ENCODE measurements at places on chromosomes 7 and 10. TPM values are rescaled to one million over a fixed set of nuclear protein-coding genes. Genes with fewer than 3 reads are reported as not detected.

The LYZL1 gene
- total RNA-seq = not detected

The BAIAP2L1 gene
- total RNA-seq = 4.9 TPM

GRCh38 chr7:18890885-18891621, 226.4 kb downstream of the TWIST1 start:
- no peak for DNase-seq

- DNase-seq = no peak
Measured at GRCh38 chr7:83693256-83693655, 44.3 kb upstream of the SEMA3E start.

The UPK3B gene
- 23.6 TPM for total RNA-seq

GRCh38 chr10:66804962-66805361, 120.9 kb upstream of the LRRTM3 start:
- DNase-seq = no peak

- DNase-seq = no peak
Measured at GRCh38 chr7:51315393-51316261, 982 bp downstream of the COBL start.

GRCh38 chr10:14554091-14554490, 220.6 kb downstream of the FAM107B start:
- no peak for DNase-seq

The ZC3HAV1L gene
- 37.4 TPM for total RNA-seq

The CEP55 gene
- total RNA-seq = 23.6 TPM

- DNase-seq = no peak
Measured at GRCh38 chr7:101956130-101956529, 138.7 kb downstream of the CUX1 start.

GRCh38 chr10:12476656-12477055, 127.3 kb downstream of the CAMK1D start:
- no peak for DNase-seq

- no peak for DNase-seq
Measured at GRCh38 chr10:43176271-43176670, 38.0 kb downstream of the CSGALNACT2 start.

DNA sequence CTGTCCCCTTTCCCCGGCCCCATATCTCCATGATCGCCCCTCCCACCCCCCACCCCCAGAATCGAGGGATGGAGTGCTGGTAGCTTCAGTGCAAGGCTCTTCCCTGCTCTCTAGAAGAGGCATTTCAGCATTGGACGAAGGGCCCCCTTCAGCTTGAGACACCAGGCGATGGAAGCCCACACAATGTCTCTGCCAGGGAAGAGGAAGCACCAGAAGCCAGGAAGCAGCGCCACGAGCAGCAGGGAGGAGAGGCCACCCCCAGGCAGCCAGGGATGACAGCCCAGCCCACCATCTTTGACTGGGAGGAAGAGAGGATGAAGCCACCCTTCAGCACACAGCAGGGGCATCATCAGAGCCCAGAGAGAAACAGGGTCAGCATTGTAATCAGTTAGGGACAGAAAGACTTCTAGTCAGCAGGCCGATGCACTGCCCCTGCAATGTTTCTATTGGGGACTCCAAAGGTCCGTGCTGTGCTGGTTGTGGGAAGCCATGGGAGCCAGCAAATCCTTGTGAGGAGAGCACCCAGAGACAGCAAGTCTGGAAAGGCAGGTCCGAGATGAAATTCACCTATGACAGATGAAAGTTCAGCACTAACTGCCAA, 15.7 kb downstream of the TMEM72 start:
- no peak for DNase-seq

The PKD2L1 gene
- not detected for total RNA-seq

The UMAD1 gene
- 14.6 TPM for total RNA-seq

The INPP5A gene
- total RNA-seq = 61.0 TPM

GRCh38 chr10:30415593-30415992, 18.4 kb upstream of the MAP3K8 start:
- DNase-seq = no peak

The PTPN12 gene
- total RNA-seq = 136 TPM

The PARP12 gene
- 33.0 TPM for total RNA-seq

DNA sequence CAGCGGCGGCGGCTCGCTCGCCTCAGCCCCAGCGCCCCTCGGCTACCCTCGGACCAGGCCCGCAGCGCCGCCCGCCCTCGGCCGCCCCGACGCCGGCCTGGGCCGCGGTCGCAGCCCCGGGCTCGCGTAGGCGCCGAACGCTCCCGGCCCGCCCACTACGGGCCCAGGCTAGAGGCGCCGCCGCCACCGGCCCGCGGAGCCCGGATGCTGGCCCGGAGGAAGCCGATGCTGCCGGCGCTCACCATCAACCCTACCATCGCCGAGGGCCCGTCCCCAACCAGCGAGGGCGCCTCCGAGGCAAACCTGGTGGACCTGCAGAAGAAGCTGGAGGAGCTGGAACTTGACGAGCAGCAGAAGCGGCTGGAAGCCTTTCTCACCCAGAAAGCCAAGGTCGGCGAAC, 18.2 kb upstream of the TSPAN33 start:
- DNase-seq = no peak

DNA sequence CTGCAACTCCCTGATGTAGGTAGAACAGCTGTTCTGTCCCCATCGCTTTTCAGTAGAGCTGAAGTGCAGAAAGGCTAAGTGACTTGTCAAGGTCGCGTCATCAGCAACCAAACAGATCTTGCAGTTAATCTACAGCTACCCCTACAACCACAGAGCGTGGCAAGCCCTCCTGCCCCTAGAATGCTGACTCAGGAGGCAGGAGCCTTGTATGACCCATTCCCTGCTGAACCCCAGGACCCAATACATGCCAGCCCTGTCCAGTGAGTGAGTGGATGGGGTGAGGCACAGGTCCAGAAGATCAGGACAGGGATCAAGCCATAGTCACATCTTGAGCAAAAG, 26.6 kb upstream of the GJD4 start:
- no peak for DNase-seq

- DNase-seq = no peak
Measured at GRCh38 chr10:33015761-33016547, 57.9 kb upstream of the ITGB1 start.

The MYL10 gene
- total RNA-seq = 0.63 TPM

DNA sequence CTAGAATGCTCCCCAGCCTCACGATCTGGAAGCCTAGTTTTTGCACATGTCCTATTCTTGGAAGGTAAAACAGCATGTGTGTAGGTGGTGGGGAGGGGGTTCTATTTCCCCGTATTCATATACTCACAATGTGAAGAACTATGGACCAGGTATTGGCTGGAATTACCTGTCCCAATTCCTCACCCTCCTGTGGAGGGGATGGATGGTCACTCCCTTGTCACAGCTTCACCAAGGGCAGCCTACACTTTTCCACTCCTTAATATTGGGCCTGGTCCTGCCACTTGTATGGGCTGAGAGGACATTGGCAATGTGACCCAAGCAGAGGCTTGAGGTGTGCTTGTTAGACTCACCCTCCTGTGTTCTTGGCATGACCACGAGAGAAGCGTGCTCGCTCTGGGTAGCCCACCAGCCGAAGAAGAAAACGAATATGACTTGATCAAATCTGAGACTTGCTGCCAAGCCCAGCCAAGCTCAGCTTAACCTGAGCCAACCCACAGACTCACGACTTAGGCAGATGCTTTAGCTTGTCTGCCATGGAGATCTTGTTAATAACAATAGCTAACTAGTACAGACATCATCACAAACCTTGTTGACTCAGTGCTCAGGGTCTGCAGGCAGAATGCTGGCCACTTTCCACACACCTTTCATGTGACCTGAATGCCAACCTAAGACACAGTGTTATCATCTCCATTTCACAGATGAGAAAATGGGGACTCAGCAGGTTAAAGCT, 17.2 kb downstream of the ZNF488 start:
- DNase-seq = no peak

The CACNA2D1 gene
- 89.1 TPM for total RNA-seq

- DNase-seq = no peak
Measured at GRCh38 chr7:4718075-4718474, 36.0 kb downstream of the FOXK1 start.

GRCh38 chr10:83982812-83983211, 156.5 kb upstream of the GHITM start:
- no peak for DNase-seq

DNA sequence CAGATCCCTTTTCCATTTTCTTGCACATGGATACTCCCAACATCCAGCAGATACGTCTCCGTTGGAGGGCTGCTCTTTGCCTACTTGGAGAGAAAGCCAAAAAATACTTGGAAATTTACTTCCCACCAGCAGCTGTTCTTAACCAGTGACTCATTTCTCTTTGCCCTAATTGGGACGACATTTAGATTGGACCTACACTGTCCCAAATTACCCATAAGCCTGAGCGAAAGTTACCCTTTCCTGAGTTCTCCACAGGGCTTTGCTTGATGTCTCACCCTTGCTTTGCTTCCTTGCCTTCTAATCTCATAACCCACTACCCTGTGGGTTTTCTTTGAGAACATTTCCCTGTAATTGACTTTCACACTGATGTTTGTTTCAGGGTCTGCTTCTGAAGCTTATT, 48.1 kb downstream of the SAMD8 start:
- DNase-seq = no peak

- no peak for DNase-seq
Measured at GRCh38 chr7:75858410-75858809, 20.4 kb upstream of the RHBDD2 start.

GRCh38 chr7:29278337-29279069, 83.9 kb downstream of the CHN2 start:
- no peak for DNase-seq

GRCh38 chr10:25934621-25935139, 651 bp downstream of the MYO3A start:
- DNase-seq = no peak

DNA sequence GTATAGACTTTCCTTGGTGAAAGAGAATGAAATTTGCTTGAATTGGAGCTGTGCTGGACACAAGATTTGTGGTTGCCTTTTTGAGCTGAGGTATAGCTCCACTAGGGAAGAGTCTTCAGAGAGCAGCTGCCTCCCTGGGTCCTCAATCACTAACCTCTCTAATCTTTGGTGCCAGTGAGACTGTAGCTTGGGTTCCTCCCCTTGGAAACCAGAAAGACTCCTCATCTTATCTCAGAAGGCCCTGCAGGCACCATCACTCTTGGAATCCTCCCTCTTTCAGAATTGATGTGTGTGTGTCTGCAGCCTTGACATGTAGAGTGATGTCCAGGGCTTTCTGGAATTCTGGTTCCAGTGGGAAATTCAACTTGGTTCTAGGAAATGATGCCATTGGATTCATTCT, 426.5 kb downstream of the RPS24 start:
- DNase-seq = no peak

The CTAGE6 gene
- total RNA-seq = 3.4 TPM

DNA sequence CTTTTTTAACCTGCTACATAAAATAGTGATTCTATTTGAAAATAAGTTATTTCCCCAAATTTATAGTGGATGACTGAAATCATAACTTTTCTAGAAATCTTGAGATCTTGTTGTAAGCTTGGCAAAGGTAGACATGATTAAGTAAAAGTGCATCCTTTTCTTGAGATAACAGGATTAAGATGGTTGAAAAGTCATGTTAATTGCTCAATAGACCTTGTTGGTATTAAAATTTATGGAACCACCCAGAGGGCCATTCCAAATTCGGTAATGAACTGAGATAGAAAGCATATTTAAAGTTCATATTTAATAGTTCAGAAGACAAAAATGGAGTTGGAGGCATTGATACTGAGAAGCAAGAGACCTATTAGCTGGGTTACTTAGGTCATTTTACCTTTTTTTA, 139.1 kb downstream of the BICC1 start:
- DNase-seq = no peak

The GLI3 gene
- 23.2 TPM for total RNA-seq

GRCh38 chr10:137031-137430, 1.8 kb downstream of the ZMYND11 start:
- no peak for DNase-seq

DNA sequence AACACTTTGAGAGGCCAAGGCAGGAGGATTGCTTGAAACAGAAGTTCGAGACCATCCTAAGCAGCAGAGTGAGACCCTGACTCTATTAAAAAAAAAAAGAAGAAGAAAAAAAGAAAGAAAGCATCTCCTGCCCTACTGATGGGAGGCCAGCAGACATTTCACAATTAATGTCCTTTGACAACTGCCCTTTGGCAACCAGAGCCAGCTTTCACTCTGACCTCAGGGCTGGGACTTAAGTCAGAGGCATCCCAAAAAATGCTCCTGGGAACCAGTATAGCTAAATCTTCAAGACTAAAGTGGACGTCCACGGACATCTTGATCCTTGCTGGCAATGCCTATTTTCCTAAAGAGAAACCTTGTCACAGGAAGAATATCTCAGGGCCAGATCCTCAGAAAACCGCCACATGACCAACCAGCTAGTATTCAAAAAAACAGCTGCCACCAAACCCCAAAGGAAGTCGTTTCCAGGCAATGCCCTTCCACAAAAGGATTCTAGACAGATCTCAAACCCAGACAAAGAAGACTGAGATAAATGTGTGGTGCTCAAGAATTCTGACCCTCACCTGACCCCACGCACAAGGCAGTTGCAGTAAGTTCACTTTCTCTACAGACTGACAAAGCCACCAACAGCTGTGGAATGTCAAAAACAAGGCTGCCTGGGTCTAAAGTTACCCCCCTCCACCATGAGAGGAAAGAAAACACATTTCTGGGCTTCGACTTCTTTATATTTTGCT, 18.4 kb downstream of the GFRA1 start:
- DNase-seq = no peak

- no peak for DNase-seq
Measured at GRCh38 chr10:46523119-46523961, 33.1 kb downstream of the GPRIN2 start.

Data from urinary bladder (tissue), 4 donors.